Ovary (tissue), 10 donors: ENCODE measurements at places on chromosomes 12 and 14.
A peak's percentile ranks its signal among the peaks of the same experiment; 100 is the strongest.

DNA sequence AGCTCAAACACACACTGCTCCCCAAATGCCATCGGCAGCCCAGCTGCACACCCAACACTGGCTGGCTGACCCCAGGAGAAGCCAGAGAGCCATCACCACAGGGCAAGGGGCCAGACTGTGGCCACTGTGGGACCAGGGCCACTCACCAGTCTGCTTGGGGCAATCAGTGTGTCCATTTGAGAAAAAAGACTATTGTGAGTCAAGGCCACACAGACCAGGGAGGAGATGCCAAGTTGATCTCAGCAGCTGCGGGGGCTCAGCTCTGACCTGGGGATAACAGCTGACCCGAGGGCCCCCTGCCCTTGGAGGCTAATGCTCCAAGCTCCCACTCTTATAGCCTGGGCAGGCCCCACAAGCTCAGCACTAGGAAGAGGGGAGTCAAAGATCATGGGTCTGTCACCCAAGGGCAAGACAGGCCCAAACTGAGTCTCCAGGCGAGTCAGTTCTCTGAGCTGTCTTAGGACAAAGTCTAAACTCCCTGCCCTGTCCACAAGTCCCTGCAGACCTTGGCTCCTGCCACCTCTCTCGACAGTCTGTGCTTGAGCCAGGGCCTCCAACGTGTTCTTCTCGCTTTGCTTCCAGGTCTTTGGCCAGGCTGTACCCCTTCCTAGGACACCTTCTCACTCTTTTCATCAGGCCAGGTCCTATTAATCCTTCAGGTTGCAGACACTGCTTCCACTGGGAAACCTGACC lies 30.1 kb upstream of the PNMA1 start:
- DNase-seq = no peak

DNA sequence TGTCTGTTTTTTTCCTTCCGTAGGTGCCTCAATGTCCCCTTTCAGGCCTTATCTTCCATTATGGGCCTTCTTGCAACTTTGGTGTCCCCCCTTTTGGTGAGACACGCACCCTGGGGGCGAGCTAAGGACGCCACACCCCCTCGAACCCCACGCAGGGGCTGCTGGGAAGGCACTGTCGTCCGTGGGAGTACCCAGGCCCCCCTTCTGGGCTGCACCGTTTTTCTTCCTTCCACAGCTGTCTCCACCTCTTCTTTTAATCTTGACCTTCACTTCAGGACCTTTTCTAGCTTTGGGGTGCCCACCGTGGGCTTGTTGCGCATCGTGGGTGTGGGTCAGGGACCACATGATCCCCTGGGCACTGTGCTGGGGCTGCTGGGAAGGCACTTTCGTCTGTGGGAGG lies 271.8 kb downstream of the ALG10 start:
- peak; percentile 7 for DNase-seq

GRCh38 chr12:52964556-52965336 lies 15.8 kb downstream of the KRT18 start:
- no peak for DNase-seq

GRCh38 chr12:116881877-116882507 lies 751 bp upstream of the HRK start:
- DNase-seq = no peak

GRCh38 chr14:26594148-26594547 lies 3.7 kb downstream of the NOVA1 start:
- no peak for DNase-seq

- no peak for DNase-seq
Measured at GRCh38 chr14:73289729-73290128, 52.4 kb downstream of the PAPLN start.

DNA sequence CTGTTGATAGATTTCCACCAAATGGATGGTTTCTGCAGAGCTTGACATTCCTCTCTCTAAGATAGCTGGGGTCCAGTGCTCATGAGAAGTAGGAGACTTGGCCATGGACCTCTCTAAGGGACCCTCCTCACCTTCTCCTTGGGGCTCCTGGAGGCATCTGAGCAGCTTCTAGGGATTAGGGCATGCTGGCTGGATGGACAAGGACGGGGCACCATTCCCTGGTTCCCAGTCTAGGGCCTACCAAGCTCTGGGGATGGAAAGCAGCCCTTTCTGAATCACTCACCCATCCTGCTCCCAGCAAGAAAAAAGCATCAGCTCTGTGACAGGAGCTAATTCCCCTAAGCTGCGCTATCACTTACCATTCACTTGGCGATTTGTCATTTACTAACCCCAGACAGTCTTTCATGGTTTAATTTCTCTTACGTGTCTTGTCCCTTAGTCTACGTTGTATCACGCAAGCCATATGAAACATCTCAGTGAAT lies 39.5 kb downstream of the VWF start:
- no peak for DNase-seq

- DNase-seq = no peak
Measured at GRCh38 chr12:89968151-89968700, 259.6 kb upstream of the ATP2B1 start.

- DNase-seq = no peak
Measured at GRCh38 chr12:50747817-50748216, 16.1 kb upstream of the ATF1 start.

DNA sequence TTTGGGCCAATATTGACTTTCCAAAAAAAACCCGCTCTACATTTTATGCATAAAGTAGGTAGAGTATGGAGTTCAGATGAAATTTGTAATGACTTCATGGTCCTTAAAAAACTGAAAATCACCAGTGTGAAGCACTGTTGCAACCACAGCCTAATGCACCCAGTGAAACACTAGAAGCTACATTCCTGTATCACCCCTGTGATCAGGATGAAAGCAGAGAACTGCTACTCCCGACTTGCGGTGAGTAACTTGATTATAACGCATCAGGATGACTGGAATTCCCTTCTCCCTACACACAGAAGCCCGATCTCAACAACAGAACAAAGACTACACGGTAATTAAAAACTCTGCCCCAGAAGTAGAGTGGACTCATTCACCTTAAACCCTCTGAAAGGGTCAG lies 33.8 kb downstream of the SPTB start:
- DNase-seq = no peak

- DNase-seq = no peak
Measured at GRCh38 chr12:23885394-23885793, 64.1 kb downstream of the SOX5 start.

DNA sequence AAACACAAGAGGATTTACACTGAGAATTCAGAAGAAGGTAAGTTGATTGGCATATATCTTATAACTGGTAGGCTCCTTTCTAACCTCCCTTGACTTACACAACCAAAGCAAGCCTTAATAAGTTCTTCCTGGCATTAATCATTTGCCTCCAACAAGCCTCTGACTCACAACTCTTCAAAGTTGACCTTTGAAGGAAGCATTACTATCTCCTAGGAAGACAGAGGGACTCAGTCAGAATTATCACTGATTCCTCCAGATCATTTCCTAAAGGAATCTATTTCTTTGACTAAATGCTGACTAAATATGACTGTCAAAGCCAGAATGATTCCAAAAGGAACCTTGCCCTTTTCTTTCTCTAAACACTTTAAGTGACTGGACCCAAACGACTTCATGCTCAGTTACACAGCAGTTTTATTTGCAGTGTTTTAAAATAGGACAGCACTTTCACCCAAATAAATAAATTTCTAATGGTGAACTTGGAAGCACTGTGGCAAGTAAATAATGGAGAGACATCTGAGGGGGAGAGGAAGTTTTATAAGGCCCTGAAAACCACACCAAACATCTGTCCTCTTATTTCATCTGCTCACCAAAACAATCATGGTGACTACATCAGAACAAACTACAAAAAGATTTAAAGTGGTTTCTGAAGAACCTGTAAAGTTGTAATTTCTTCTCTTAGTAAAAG lies 128.2 kb downstream of the KLHL28 start:
- DNase-seq = no peak

GRCh38 chr12:113155646-113156045 lies 6.1 kb downstream of the CFAP73 start:
- DNase-seq = no peak

GRCh38 chr12:74227846-74228545 lies 309.6 kb upstream of the ATXN7L3B start:
- DNase-seq = no peak

DNA sequence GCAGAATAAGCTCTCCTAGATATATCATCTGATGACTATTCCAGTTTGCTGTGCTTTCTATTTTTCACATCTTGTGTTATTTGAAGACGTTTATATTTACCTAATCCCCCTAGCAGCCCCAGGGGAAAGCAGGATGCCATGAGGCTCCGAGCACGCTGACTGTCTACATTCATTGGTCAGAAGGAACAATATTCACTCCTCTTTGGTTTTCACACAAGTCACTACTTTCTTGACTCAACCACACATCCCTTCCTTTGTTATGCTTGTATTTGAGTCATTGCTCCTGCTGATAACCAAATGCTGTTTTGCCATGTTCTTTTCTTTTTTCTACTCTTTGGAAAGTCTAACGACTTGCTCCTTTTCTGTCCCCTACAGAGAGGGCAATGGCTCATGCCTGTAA lies 86.5 kb upstream of the SLC38A2 start:
- no peak for DNase-seq

DNA sequence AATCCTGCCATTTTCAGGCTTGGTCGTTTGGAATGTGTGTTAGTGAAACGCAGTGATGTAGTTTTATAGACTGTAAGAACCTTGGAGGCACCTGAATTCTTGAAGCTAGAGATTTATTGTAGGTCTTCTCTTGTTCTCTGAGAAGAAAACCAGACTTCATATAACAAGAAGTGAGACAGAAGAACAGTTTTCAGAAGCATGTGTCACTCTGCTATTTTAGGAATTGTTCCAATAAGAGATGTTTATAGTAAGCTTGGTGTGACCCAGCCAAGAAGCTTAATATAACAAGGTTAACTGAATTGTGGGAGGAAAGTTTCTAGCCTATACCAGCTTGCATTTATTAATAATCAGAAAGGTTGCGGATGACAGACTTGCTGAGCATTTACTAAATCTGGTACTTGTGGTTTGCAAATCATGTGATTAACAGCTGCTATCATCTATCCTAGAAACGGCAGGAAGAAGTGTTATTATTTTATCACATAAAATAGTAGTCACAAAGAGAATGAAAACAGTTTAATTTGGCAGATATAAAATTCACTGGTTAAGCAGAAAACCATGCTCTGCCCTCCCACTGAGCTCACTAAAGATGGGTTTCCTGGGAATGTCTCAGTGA lies 49.2 kb upstream of the BCAT1 start:
- no peak for DNase-seq

DNA sequence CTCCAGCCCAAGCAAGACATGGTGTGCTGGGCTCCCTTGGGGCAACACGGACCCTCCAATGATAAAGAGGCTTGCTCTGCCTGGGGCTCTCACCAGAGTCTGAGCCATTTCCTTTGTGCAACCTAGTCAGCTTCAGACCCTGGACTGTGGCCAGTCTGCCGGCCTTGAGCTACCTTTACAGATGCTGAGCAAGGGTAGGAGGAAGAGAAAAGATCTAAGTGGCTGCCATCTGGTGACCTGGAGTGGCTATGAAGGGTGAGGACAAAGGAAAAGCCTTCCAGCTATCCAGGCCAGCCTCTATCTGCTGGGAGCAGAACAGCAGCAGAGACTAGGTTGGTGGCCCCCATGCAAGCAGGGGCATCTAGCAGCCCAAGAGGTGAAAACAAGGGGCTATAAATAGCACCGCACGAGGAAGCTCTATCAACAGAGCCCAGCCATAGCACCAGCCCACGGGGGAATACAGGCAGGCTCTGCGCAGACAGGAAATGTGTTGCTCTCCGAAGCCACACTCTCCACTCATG lies 230.1 kb downstream of the FOXN3 start:
- DNase-seq = peak; percentile 70

GRCh38 chr14:88989911-88990310 lies 165.5 kb downstream of the TTC8 start:
- DNase-seq = no peak

DNA sequence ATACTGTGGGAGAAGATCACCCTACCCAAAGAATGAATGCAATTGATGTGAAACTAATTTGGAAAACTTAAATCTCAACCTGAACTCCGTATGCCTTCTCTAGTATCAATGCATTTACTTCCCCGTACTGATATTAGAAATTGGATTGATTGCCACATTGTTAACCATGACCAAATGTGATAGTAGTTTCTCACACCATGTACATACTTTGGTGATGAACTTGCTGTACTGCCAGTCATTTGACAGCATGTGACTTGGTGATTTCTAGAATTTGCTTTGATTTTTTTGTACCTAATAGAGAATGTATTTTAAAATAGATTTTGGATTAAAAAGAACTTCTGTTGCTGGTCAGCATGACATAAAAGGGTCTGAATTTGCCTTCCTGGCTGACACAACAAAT lies 579.8 kb upstream of the TMEM132C start:
- no peak for DNase-seq

- no peak for DNase-seq
Measured at GRCh38 chr14:94474581-94475031, 1.4 kb downstream of the SERPINA9 start.

GRCh38 chr14:68210729-68211299 lies 391.2 kb downstream of the RAD51B start:
- no peak for DNase-seq

GRCh38 chr14:27427796-27428195 lies 830.0 kb upstream of the NOVA1 start:
- no peak for DNase-seq

- peak; percentile 27 for DNase-seq
Measured at GRCh38 chr12:70366581-70367257, 629 bp downstream of the KCNMB4 start.

DNA sequence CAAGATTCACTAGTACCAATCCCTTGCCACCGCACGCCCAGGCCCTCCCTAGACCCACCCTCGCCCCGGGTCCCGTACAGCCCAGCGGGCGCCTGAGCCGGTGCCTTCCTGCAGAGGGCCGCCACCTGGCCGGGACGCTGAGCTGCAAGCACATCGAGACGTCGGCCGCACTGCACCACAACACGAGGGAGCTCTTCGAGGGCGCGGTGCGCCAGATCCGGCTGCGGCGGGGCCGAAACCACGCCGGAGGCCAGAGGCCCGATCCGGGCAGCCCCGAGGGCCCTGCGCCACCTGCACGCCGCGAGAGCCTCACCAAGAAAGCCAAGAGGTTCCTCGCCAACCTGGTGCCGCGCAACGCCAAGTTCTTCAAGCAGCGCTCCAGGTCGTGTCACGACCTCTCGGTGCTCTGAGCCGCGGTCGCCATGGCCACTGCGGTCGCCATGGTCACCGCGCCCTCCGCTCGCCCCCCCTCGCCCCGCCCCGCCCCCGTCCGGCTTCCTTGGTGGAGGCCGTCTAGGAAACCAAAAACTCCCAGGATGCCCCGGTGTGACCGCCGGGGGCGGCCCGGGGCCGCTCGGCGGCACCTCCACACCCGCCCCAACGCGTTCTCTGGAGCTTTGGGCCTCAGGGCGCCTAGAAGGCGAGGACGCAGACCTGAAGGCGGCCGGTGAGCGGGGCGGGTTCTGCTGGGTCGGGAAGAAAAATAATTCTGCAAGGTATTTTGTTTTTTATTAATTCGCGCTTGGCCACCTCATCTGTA lies 3.7 kb downstream of the REM2 start:
- DNase-seq = peak; percentile 80

GRCh38 chr12:62839869-62840660 lies 94.9 kb downstream of the PPM1H start:
- DNase-seq = no peak
